ENCODE measurements at places on chromosomes 11 and 22.
A peak's percentile ranks its signal among the peaks of the same experiment; 100 is the strongest.

- DNase-seq = no peak
Observed at GRCh38 chr11:124454552-124454951, 9.1 kb upstream of the OR8B8 start.

DNA sequence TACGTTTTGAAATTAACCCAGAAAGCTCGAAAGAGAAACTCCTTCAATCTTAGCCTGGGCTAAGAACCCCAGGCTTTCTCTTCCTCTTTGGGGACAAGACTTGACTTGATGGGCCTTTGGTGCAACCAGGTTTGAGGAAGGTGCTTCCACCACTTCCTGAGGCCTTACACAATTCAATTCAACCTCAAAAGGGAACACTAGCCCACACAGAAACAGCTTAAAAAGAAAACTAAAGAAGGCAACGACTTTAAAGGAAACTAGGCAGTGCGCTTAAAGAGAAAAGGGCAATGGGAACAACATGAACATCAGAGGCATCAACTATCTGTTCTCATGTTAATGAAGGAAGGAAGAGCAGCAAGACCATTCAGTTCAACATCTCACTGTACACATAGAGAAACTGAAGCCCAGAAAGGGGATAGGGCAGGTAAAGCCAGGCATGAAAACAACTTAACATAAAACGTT lies 24.8 kb downstream of the PAK1 start:
- no peak for DNase-seq

- peak; percentile 64 for DNase-seq
Observed at GRCh38 chr11:125874556-125875124, 12.8 kb upstream of the HYLS1 start.

GRCh38 chr22:40044870-40045834 lies 50.4 kb downstream of the FAM83F start:
- no peak for DNase-seq

DNA sequence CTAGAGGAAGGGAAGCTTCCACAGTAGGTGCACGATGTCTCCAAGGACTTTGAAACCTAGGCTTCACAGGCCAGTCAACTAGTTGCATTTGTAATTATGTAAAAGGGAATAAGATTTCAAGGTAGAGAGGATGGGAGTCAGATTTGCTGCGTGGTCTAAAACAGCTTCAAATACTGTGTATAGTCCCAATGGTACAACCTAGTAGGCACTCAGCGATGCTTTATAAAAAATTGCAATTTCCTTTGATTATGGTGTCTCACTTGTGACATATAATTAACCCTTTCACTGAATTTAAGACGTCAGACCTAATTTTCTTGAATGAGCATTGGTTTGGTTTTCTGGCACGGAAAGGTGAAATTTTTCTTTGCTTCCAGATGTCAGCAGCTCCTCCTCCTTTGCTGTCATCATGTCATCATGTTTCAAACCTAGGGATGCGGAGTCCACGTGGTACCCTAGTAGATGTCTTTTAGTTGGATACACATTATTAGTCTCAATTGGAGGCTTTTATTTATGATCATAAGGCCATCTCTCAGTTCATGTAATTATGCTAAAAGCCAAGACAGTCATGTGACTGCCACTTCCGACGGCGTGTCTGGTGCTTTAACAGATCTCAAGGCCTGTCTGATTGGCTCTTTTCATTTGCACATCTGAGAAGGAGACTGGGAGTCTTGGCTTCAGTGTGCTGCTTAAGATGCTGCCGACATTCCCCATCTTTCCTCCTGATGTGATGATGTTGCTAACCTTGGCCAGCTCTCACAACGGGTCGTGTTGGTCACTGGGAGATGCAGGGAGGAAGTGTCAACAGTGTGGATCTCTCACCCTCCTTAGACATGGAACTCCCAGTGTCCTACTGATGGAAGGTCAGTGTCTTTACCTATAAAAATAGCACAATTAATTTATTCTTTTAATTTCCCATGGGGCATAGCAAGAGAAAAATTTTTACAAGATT lies 134.0 kb downstream of the HIPK3 start:
- DNase-seq = no peak

- no peak for DNase-seq
Observed at GRCh38 chr22:50708474-50708873, 29.5 kb upstream of the ACR start.

GRCh38 chr11:16012125-16012751 lies 344.1 kb downstream of the SOX6 start:
- peak; percentile 74 for DNase-seq

GRCh38 chr11:102318469-102318868 lies 1.2 kb downstream of the BIRC3 start:
- DNase-seq = no peak

DNA sequence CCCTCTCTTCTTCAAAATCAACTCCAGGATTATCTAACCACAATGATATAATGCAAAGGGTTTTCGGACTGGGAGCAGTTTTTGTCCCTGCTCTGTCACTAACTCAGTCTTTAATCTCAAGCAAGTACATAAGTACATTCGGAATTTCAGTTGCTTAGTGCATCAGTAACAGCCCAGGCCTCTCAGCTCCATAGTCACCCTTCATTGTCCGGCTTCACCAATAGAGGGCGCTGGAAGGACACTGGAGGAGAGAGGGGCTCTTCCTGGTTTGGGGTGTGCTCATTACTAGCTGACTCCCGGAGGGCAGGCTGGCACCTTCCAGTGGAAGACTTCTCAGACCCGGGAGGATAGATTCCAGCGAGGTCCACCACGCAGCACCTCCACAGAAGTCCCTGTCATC lies 90.4 kb upstream of the PDGFD start:
- peak; percentile 44 for DNase-seq

GRCh38 chr11:92460213-92460612 lies 235.6 kb downstream of the FAT3 start:
- DNase-seq = no peak

- no peak for DNase-seq
Observed at GRCh38 chr11:63491636-63492372, 837 bp upstream of the PLAAT5 start.

DNA sequence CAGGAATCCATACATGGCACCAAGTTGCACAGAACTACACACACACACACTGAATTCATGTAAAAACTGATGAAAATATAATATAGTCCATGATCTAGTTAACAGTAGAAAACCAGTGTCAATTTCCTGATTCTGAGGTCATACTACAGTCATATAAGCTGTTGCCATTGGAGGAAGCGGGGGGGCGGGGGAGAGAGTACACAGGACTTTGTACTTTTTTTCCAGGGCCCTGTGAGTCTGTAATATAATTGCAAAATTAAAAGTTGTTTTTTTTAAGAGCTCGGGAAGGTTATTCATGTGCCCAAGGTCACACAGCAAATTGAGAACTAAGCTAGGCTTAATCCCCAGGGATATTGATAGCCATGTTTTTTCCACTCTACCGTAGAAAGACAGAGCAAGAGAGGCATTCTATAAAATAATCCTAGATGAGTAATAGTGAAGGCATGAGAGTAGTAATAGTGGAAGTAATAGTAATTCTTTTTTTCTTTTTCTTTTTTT lies 312.3 kb downstream of the MN1 start:
- no peak for DNase-seq

- no peak for DNase-seq
Observed at GRCh38 chr11:35879361-35879760, 64.5 kb upstream of the LDLRAD3 start.

DNA sequence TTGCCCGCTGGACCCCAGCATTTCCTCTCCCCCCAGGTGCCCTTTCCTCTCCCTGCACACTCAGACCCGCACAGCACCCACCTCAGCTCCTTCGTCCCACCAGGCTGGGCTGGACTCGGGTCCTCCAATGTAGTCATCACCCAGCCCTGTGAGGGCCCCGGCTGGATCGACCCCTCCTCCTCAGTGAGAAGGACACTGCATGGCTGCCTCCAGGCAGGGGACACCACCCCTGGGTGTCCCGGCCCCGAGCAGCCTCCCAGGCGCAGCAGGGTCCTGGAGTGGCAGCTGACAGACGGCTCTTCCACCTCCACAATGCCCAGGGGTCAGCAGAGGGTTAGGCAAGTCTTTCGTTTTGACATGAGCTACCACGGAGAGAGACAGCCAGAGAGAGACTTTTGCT lies 11.1 kb upstream of the ELF5 start:
- no peak for DNase-seq

DNA sequence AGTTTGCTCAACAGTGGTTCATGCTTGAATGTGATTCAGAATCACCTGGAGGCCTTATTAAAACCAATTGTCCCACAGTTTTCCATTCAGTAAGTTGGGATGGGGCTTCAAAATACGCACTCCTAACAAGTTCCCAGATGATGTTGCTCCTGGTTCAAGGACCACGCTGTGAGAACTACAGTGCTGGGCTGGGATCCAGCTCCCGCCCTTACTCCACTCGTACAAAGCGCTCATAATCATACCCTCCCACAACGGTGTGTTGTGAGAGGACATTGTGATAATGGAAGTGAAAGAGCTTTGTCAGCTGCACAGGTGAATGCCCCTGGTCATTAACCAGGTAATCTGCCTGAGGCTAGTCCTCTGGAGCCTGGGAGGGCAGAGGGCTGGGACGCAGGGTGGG lies 1.3 kb upstream of the CD82 start:
- DNase-seq = no peak

DNA sequence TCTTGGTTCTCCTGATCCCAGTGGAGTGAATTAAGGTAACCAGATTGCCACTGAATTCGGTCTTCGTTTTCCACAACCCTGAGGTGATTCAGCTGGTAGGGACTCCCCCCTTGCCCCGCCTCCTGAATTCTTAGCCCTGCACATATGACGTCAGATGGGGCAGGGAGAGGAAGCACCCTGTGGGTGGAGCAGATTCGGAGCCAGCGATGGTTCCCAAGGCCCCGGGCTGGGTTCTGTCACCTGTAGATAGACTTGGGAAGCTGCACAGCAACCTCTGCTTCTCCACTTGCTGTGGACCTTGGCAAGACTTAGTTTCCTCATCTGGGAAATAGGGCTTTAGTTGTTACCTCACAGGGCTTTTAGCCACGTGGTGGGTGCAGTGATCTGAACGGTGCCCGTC lies 67.8 kb downstream of the CTTN start:
- DNase-seq = no peak

- no peak for DNase-seq
Observed at GRCh38 chr11:133339495-133340140, 192.7 kb downstream of the OPCML start.

- no peak for DNase-seq
Observed at GRCh38 chr22:19094393-19094997, 27.7 kb downstream of the DGCR2 start.

GRCh38 chr11:19978668-19979518 lies 181.4 kb downstream of the DBX1 start:
- peak; percentile 81 for DNase-seq

GRCh38 chr11:21567645-21568290 lies 625.1 kb upstream of the ANO5 start:
- DNase-seq = no peak

DNA sequence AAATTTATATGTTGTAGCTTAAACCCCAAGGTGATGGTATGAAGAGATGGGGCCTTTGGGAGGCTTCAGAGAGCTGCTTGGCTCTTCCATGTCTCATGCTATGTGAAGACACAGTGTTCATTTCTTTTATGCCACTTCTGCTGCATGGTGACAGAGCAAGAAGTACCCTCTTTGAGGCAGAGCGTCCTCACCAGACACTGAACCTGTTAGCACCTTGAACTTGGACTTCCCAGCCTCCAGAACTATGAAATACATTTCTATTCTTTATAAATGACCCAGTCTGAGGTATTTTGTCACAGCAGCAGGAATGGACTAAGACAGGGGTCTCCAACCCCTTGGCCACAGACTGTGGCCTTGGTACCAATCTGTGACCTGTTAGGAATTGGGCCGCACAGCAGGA lies 146.4 kb upstream of the TIMP3 start:
- no peak for DNase-seq

- DNase-seq = no peak
Observed at GRCh38 chr11:26584818-26585217, 12.8 kb upstream of the MUC15 start.

- no peak for DNase-seq
Observed at GRCh38 chr11:7467652-7468051, 17.7 kb upstream of the OLFML1 start.

- DNase-seq = no peak
Observed at GRCh38 chr11:77113382-77114088, 10.9 kb downstream of the OMP start.

DNA sequence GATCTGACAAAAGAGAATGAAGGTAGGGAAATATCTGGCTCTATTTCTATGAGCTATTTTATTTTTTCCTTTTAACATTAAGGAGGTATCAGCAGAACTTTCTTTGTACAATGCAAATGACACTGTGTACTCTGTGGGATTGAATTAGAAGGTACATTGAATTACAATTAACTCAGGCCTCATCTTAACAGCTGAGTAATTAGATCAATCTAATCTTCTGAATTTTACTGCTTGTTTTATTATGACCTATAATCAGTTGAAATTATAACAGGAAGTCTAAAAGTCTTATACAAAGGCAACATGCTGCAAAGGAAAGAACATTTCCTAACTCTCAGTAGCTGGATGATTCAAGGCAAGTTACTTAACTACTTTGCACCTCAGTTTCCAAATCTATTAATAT lies 69.8 kb downstream of the RELT start:
- DNase-seq = no peak

DNA sequence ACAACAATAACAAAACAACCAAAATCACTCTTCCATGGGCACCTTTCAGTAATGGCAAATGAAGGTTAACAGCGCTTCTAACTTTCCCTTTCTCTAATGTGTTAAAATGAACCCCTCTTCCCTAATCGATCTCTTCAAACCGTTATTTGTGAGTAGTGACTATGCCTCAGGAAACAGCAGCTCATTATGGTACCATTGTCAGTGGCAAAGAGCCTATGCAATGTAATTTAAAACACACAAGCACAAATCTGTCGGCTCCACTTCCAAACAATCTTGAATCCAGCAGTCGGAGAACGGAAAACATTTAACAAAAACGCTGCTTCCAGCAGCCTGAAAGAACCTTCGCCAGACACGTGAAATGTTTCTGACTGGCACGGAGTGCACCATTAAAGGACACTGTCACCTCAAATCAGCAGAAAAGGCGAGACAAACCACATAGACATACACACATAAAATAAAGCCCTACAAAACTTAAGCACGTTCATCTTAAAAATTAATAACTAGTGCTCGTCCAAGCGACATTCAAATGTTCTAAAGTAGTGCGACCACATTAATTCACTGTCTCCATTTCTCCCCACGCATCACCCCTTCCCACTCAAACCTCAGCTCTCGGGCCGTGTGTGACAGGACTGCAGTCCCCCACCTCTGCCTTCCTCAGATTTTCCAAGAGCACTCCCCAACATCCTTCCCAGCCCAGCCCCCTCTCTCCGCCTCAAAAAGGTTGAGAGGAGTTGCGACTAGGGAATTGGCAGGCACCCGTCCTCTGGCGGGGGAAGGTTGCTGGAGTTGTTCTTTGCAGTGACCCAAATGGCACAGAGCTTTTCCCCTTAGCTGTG lies 748 bp downstream of the RAB30 start:
- DNase-seq = no peak

DNA sequence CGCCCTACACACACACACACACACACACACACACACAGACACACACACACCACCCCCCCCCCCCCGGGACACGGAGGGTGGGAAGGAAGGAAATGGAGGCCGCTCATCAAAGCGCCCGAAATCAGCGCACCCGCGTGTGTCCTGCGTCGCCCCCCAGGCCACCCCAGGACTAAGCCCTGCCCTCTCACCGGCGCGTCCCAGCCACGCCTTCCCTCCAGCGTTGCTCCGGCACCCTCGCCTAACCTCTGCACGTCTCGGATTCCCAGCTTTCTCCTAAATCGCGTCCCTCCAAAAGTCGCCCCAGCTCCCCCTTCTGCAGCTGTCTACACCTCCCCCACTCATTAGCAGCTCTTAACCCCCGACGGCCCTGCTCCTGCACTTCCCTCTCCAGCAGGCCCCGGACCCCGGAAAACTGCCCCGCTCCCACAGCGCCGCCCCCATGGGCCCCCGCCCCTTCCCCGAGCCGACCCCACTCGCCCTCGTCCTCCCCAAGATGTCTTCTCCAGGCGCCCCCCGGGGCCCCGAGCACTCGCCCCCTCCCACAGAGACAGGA lies 557 bp downstream of the PACSIN2 start:
- peak; percentile 41 for DNase-seq

All from H4 (cell line).